ENCODE measurements at places on chromosomes 2 and 18. TPM values are rescaled to one million over a fixed set of nuclear protein-coding genes. Genes with fewer than 3 reads are reported as not detected.

PLEKHM3 gene
- polyA plus RNA-seq: 12.1 TPM

GDF7 gene
- polyA plus RNA-seq: 4.1 TPM

ARHGEF4 gene
- 6.5 TPM for polyA plus RNA-seq

NEUROD1 gene
- not detected for polyA plus RNA-seq

PDE1A gene
- 19.8 TPM for polyA plus RNA-seq

PLCD4 gene
- 10.1 TPM for polyA plus RNA-seq
